ENCODE measurements at places on chromosomes 3 and 15.

GRCh38 chr3:103918336-103918735 lies 1448.4 kb upstream of the ALCAM start:
- DNase-seq: no peak

DNA sequence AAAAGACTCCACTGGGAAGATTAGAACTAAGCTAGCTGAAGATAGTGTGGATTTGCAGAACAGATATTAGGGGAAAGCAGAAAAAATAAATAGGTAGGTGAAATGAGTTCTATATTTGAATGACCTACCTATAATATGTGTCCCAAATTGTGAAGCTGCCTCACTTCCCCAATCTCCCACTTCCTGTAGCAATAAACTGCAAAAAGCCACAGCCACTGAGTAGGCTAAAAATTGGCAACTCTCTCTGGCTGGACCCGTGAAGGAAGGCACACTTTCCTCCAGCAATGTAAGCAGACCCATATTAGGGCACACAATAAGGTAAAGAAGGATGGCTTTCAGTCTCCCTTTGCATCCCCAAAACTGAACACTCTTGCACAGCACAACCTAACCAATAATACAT lies 43.7 kb upstream of the NECTIN3 start:
- no peak for DNase-seq

DNA sequence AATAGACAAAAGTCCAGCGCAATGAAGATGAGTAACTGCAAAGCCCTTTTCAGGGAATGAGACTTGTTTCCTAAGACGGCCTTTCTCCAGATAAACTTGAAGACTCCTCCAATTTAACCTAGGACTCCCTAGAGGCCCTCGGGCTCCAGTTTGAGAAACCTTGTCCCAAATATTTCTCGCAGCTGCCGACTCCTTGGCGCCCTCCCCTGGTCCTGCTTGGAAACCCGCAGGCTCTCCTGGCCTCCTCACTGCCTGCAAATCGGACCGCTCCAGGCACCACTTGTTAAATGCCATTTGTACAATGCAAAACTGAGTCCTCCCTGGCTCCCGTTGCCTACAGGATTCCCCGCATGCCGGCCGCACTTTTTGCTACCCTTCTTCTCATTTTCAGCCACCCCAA lies 36.8 kb downstream of the MUC4 start:
- DNase-seq: peak; percentile 50

DNA sequence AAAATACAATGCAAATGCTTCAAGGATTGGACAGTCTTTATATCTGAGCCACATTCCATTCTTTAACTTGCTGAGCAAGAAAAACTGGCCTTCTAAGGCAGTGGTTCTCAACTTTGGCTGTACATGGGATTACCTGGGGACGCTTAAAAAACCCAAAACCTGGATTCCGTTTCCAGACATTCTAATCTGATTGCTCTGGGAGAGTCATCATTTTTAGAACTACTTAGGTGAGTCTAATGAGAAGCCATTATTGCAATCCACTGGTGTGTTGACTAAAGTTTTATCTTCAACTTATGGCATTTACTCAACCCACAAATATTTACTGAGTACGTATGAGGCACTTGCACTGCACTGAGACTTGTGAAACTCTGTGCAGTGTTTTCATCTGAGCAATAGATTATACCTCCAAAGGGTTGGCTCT lies 195.7 kb upstream of the ATP11B start:
- DNase-seq: no peak

DNA sequence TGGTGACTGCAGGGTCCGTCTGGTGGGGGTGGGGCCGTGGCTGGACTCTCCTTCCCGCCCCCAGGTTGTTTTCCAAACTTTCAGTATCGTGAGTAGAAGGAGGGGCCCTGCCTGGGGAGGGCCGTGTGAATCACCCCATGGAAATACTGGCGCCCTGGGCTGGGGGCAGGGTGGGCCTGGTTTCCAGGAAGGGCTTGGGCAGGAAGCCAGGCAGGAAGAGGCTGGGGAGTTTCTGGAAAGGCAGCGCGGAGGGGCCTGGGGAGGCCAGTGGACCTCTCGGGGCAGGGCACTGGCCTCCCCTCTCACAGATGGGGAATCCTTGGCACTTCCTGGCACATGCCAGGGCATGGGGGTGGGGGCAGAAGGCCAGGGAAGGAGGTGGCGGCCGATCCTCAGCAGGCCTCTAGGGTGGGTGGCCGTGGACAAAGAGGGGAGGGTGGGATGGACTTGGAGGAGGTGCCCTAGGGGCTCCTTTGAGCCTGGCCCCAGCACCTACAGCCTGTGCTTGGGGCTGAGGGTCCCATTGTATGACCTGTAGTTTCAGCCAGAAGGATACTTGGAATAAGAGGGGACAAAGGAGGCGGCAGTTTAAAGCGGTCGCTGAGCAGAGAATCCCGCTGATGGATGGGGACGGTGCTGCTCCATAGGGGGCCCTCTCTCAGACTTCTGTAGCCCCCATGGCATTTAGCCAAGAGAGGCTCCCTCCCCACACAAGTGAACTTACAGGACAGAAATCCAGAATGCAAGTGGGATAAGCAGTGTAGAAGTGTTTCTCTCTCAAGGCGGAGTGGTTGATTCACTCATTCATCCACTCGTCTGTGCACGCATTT lies 56.5 kb upstream of the GATA2 start:
- no peak for DNase-seq

DNA sequence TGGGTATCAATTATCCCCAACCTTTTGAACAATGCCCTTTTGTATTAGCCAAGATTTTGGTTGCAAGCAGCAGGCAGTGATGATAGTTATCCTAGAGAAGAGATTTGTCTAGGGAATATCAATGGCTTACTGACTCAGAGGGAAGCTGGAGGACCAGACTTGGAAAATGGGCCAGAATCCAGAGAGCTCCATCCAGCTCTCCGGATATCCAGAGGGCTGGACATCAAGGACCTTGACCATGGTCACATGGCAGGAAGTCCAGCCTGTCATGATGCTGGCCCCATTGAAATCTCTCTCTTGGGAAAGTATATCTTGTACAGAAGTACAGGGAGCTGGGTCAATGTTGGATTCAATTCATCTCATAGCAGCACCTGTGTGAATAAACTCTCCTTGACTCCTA lies 148.5 kb upstream of the PDZRN3 start:
- DNase-seq: no peak

Data from activated T-cell treated with anti-CD3 and anti-CD28 coated beads, Interleukin-2, amount 50 U/mL, for 48 hours (primary cell).